Fibroblast of the conjunctiva (primary cell): ENCODE measurements at places on chromosomes 1 and 21.

- DNase-seq = no peak
Measured at GRCh38 chr1:6271554-6271953, 10.7 kb upstream of the GPR153 start.

DNA sequence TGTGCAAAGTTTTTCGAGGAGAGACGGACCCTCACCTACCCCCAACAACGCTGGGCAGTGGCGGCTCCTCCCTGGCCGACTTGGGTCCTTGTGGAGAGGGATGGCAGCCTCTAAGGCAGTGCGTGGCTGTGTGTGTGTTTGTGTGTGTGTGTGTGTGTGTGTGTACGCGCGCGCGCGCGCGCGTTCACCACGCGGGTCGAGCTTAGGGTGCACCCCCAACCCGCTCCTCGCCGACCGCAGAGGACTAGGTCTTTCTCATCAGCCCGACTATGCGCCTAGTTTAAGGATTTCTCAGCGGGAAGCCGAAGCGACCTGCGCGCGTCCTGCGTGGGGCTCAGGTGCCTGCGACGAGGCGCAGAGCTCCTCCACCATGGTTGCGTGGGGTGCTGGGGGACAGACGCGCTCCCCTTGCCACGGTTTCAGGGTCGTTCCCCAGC, 940 bp downstream of the SOX13 start:
- DNase-seq = no peak

- DNase-seq = no peak
Measured at GRCh38 chr1:10825592-10825991, 29.1 kb upstream of the CASZ1 start.

DNA sequence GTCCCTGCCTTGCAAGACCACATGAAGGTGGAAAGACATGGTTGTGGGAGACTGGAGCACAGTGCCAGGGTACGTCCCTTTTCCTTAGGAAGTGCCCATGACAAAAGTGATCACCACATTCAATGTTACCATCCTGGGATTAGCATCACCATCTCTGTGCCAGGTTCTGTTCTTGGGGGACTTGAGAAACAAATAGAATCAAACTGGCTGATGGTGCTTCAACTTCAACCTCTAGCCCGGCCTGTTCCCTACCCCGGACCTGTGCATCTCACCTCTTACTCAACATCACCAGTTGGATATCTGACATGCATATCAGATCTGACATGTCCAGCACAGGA, 153.3 kb downstream of the GRIK3 start:
- DNase-seq = no peak

GRCh38 chr1:159945483-159946241, at the start of gene IGSF9:
Gene IGSF9, minus strand, starts transcription at chr1:159945613. Its CDS starts 2,159 bp downstream, at chr1:159943454.
- DNase-seq = no peak

GRCh38 chr21:45983981-45984551, 2.5 kb downstream of the COL6A1 start:
- no peak for DNase-seq

- DNase-seq = no peak
Measured at GRCh38 chr1:14017531-14017961, 317.6 kb downstream of the PRDM2 start.
